ENCODE measurements at places on chromosomes 7 and 10.

- DNase-seq, result no peak
Observed at GRCh38 chr10:129744134-129745111, 219.7 kb downstream of the EBF3 start.

DNA sequence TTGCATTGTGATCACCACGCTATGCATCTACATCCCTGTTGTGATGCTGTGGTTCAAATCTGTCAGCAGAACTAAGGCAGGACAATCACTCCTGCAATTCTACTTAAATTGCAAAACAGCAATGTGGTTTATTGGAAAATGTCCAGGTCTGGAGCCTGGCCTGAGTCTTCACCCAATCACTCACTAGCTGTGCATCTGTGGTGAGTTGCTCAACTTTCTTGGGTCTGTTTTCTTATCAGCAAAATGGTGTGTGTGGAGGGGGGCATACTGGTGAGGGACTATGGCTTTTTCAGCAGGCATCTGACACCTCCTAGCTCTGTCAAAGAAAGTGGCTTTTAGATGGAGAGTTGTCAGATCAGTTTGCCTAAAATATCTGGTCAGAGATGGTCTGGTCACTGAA lies 108.3 kb upstream of the FEZF1 start:
- DNase-seq, result no peak

GRCh38 chr7:139924461-139924860 lies 95.4 kb downstream of the TBXAS1 start:
- no peak for DNase-seq

DNA sequence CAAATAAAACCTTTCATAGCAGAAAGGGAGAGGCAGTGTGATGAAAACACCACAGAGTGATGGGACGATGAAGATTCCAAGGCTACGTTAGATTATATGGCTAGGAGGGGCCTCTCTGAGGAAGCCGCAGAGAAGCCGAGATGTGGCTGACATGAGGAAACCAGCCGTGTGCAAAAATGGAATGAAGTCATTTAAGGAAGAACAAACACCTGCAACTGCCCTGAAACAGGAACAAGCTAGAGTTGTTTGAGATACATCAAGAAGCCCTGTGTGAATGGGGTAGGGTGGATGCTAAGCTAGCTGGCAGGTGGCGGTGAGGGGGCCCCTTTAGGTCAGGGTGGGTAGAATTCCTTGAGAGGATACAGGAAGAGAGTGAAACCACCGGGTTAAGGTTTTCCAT lies 129.5 kb downstream of the KLF6 start:
- no peak for DNase-seq

- no peak for DNase-seq
Observed at GRCh38 chr7:29008590-29008989, 50.5 kb upstream of the TRIL start.

DNA sequence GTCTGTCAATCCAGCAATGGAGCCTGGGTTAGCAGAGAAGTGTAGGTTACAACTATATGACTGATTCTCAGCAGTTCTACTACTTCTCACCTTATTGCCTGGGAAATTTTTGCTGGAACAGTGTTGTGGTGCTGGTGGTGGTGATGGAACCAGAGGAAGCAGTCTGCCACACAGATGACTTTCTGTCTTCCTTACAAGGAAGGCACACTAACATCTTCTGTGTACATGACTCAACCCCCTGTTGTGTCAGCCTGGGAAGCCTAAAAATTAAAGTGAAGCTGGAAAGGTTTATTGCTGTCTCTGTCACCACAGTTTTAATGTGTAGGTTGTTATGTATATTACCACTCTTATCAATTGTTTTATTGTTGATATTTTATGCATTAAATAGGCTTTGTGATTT lies 40.3 kb downstream of the ANKRD7 start:
- no peak for DNase-seq

DNA sequence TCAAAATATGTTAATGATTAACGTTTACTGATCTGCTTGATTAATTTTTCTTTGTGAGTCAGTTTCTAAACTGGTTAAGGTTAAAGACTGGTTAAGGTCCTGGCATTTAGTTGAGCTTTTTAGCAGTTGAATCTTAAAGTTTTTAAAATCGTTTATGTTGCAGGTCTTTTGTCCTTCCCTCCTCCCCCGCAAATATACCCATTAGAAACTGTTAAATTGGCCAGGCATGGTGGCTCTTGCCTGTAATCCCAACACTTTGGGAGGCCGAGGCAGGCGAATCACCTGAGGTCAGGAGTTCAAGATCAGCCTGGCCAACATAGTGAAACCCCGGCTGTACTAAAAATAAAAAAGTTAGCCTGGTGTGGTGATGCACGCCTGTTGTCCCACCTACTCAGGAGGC lies 100.9 kb downstream of the PODXL start:
- DNase-seq, result no peak

DNA sequence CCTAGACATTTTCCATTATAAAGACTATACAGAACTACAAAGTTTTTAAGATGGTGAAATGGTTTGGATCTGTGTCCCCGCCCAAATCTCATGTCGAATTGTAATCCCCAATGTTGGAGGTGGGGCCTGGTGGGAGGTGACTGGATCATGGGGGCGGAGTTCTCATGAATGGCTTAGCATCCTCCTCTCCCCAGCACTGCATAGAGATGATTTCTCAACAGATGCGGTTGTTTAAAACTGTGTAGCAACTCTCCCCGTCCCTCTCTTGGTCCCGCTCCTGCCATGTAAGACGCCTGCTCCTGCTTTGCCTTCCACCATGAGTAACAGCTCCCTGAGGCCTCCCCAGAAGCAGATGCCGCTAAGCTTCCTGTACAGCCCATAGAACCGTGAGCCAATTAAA lies 1.6 kb downstream of the FAM133B start:
- no peak for DNase-seq

DNA sequence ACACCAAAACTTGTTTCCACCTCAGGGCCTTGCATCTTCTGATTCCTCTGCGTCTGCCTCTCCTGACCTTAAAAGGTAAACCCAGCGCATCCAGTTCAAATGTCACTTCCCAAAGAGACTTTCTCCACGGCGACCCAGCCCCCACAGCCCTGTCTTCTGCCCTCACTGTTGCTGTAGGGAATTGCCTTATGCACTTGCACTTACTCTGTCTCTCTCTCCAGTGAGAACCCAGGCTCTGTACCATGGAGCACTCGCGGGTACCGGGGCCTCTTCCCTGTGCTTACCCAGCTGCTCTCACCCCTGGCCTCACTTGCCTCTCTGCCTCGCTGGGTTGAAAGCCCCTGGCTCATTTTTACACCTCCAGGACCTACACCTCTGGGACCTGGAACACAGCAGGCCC lies 48.4 kb downstream of the AOC1 start:
- no peak for DNase-seq

- no peak for DNase-seq
Observed at GRCh38 chr7:2605608-2606538, 25.9 kb upstream of the TTYH3 start.

All from cerebellum (tissue), 4 donors.